ENCODE measurements at places on chromosomes 4 and X.
A peak's percentile ranks its signal among the peaks of the same experiment; 100 is the strongest.

DNA sequence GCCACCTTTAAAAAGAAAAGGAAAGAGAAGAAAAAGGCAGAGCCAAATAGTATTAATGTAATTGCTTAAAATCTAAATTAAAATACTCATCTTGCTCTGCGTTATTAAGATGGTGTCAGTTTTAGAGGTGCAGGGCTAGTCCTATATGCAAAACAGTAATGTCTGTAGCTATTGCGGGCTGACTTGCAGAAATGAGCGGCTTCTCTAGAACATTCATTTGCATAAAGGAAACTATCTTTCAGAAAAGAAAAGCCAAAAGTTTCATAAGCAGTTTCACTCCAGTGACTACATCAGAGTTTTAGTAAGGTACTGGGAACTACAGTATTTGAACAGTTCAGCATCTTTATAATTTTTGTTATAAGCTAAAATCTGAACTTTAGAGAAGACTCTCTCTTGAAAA, 6.0 kb downstream of the SMAD1 start:
- no peak for DNase-seq

- DNase-seq, result no peak
Observed at GRCh38 chrX:131812847-131813825, 210.0 kb upstream of the STK26 start.

GRCh38 chr4:122826553-122827257, at the start of gene FGF2:
FGF2 (plus strand) TSS chr4:122826831; CDS start chr4:122827175, 344 bp downstream.
- peak; percentile 91 for DNase-seq

DNA sequence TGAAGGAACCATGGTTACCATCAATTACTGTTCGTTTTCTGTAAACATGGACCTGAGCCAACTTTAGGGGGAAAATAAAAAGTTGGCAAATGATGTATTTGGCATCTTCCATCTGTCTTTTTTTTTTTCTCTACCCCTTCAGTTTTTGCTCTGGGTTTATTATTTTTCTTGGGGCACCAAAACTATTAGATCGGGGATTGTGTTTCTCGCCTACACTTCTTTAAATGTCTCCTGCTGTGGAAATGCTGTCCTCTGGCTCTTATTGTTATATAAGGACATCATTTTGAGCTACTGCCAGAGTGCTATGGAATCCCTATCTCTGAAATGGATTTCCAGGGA, 234.0 kb upstream of the SLIT2 start:
- peak; percentile 55 for DNase-seq

GRCh38 chr4:88143504-88143903, 14.9 kb downstream of the ABCG2 start:
- no peak for DNase-seq

DNA sequence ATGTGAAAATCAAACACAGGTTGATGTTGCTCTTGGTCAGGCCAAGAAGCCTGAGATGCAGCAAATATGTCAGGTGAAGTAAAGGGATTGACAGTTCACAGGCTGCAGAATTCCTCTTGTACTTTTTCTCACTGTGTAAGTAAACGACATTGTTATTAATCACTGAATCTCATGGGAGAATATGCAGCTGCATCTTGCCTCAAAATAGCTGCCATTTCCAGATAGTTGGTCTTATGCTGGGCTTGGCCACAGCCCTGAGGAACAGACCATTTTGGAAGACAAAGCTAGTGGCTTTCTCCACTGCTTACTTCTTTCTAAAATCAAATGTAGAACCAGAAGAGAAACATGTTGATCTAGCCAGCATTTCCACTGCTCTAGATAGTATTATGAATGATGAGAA, 403.4 kb upstream of the NR3C2 start:
- DNase-seq, result peak; percentile 9

DNA sequence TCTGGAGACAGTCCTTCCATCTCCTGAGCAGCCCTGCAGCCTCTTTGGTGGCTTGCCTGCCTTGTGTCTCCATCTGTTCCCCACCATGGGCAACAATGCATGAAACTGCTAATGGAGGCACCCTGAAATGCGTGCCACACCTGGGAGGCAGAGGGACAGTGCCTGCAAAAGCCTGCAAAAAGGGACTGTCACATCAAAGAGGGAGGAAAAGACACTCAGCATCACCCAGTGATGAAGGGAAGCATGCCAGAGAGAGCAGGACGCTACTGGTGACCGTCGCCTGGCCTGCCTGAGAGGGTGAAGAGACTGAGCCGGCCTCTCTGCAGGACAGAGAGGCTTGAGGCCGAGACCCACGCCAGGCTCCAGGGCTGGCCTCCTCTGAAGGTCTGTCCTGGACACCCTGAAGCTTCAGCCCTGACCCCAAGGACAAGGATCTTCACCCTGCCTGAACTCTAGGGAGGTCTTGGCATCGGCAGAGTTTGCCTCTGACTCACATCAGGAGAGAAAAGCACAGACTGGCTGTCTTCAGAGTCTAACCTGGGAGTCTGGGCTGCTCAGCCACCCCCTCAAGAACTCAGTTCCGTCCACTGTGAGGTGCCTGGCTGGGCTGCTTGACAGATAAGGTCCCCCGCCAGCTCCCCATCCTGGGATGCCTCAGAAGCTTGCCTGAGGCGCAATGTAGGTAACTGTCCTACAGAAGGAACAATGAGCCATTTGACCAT, 8.1 kb downstream of the ACSL1 start:
- DNase-seq, result no peak

GRCh38 chr4:75142850-75143249, 209.9 kb downstream of the PARM1 start:
- DNase-seq, result no peak

GRCh38 chr4:10326075-10326474, 131.2 kb downstream of the ZNF518B start:
- DNase-seq, result no peak

DNA sequence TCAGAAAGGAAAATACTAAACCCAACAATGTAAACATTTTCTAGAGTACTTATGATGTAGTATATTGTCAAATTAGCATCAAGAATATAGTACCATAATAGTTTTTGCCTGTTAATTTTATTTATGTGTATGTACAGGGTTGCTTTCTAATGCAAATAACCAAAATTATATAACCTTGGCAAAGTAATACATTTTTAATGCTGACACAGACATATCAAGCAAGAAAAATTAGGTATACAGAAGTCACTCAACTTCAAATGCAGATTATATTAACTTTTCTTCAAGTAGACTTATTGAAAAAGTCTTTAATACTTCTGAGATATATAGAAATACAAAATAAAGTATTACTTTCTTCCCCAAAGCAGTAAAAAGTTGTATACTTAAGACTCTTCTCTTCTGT, 44.3 kb downstream of the MAPK10 start:
- no peak for DNase-seq

- DNase-seq, result no peak
Observed at GRCh38 chrX:54180403-54180802, 2.7 kb downstream of the FAM120C start.

DNA sequence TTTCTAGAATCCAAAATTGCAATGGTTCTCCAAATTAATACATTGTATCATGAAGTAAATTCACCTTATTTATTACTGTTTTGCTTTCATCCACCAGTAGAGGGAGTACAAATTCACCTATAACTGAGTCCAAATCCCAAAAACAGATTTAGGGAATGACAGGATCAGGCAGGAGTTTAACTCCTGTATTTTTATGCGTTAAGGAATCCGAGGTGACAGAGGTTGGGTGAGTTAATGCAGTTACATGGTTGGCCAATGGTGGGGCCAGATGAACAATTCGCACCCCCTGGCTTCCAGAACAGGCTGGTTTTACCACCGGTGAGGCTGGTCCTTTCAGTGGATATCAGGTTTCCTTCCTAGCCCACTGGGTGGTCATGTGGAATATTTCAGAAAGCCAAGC, 82.4 kb downstream of the MTNR1A start:
- peak; percentile 65 for DNase-seq
